ENCODE measurements at places on chromosomes 7 and 10.

- no peak for DNase-seq
Observed at GRCh38 chr10:115931309-115931708, 341.7 kb downstream of the GFRA1 start.

DNA sequence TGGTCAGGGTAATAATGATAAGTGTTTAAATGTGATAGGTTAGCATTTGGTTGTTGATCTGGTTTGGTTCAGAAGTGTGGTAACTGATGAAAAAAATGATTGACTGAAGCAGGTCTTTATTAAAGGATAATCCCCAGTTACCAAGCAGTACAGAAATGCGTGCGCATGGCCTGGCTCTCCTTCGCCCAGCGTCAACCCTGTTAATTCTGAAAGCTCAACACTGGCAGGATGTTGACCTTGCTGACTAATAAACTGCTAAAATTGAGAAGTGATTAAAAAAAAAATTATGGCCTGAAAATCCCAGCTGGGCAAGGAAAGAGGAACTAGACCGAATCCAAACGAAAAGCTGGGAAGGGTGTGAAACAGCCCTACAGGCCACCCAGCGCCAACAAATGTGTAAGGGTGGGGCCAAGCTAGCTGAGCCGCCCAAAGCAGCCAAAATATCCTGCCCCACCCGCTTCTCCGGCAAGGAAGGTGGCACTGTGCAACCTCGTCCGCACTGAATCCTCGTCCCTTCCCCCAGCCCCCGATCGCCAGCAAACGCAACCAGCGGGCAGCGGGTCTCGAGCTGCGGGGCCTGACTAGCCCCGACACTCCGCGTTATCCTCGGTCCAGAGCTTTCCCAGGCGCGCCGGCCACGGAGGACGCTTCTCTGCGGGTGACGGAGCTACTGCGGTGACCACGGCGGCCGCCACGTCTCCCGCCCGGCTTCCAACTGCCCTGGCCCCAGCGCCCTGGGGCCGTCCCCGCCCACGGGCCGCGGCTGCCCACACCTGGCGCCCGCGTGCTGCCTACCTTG is 561 bp downstream of the SHTN1 start:
- DNase-seq: peak; percentile 56

DNA sequence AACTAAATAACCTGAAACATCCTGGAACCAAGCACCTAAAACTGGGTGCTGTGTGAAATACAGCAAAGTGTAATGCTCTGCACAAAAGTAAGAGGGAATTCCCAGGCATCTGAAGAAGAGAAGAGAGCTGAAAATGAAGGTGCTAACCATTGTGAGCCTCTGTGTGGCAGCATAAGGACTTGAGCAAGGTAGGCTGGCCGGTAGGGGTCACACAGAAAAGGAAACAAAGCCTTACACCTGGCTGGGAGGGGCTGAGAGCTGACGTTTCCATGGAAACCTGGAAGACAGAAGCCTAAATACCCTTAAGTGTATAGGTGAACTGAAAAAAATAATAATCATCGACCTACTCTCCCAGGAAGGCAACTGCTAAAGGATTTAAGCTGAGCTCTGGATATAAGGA is 48.6 kb downstream of the CUL1 start:
- no peak for DNase-seq

- DNase-seq: peak; percentile 11
Observed at GRCh38 chr7:136114966-136115762, 138.0 kb upstream of the MTPN start.

- DNase-seq: no peak
Observed at GRCh38 chr7:156152390-156152789, 340.1 kb upstream of the SHH start.

DNA sequence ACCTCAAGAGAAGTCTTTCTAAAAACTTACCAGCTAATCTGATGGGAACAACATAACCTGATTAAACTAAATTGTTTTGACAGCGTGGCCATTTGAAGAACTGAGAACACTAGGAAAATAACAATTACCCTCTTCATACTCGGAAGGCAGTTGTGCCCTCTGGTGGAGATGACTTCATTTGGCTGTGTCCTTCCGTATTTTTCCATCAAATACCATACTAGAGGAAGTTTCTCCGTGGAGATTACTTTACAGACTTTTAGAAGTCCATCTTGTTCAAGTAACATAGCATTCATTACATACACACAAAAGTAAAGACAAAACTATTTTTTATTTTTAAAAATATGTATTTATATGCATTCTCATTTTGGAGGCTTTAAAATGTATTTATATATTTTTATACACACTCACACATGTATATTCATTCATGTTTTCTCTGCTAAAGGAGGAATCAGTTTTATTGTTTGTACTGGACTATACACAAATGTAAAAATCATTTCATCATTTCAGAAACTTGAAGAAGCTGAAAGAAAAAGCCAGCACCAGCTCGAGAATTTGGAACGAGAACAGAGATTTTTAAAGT is 25.2 kb downstream of the SMNDC1 start:
- peak; percentile 73 for DNase-seq

DNA sequence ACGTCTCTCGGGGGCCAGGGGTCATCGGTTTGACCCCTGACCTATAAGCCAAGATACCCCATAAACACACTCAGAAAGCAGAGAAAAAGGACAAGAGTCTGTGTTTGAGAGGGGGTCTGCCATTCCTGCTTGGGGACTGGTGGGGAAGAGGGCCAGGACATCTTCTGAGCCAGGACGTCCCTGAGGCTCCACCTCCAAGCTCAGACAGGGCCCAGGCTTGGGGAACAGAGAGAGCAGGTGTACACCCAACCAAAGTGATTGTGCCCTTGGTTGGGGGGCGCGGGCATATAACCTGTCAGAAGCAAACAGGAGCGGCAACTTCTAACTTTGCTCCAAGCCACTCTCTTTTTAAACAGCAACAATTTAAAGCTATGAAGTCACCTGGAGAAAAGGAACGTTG is 33.9 kb upstream of the PPIF start:
- no peak for DNase-seq

DNA sequence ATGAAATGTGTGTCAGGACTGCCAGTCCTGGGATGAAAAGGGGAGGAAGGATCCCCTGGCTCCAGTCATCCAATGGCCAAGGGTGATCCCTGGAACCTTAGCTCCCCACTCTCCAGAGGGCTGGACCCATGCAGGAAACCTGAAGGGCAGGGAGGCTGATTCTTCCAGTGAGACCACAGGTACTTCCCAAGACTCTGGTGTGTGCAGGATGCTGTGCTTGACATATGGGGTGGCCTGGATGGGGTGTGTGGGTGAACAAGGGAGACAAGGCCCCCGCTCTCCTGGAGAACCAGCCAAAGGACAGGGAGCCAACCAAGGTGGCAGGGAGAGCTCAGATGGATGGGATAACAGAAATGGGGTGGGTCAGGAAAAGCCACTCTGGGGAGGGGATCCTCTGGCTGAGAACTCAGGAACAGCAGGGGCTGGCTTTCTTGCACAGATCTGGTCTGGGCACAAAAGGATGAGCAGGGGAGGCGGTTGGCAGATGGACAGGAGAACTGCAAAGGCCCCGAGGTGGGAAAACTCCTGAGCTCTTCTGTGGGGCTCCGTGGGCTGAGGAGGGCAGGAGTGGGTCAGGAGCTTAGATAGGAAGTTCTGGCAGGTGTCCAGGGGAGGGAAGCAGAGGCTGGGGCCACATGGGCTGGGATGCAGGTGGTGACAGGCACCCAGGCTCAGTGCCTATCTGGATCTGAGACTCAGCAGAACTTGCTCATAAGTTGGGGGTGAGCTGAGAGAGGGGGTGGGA is 100.6 kb downstream of the ARHGAP22 start:
- no peak for DNase-seq

GRCh38 chr7:159019111-159019510 is 125.6 kb downstream of the VIPR2 start:
- DNase-seq: no peak

DNA sequence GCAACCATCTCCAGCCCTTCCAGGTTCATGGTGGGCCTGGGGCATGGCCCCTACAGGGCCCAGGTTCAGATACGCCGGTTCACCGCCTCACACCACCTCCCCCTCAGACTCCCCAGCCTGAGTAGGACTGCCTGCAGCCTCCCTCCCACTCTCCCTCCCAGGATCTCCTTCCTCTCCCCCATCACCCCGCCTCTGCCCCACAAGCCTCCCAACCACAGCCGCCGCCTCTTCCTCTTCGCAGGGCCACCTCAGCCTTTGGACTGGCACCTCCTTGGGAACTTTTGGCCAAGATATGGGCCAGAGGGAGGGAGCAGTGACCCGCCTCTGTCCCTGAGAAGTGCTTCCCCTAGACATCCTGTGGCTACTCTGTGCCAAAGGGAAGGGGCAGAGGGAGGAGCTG is 9.3 kb downstream of the KCNIP2 start:
- no peak for DNase-seq

DNA sequence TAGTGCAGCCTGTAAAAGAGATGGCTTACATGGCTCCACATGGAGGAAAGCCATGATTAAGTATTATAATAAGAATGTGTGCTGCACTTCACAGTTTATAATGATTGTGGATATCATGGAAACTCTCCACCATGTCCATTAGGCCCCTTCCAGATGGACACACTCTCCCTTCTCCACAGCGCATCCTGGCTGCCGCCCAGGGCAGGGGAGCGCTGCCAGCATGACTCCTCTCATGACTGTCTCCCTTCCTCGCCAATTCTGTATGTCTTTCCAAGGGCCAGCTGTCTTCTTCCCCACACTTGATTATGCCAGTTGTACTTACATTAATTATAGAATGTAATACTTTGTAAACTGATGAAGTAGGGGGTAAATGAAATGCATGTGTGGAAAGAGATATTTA is 259.3 kb upstream of the TMEM72 start:
- DNase-seq: no peak

DNA sequence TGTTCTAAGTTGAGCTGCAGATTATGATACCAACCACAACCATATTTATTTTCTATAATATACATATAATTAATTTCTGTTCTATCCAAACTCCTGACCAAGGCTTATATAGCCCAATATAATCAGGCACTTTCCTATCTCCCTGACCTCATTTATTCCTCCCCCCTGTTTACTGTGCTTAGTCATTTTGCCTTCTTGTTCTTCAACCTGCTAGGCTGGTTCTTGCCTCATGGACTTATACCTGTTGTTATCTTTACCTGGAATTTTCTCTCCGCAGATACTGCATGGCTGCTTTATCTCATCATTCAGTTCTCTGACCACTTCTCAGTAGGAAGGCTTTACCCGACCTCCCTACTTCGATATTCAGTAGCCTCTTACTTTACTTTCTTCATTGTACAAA is 24.9 kb upstream of the FAM3C start:
- DNase-seq: no peak
